ENCODE measurements at places on chromosomes 5 and 9.

- DNase-seq = no peak
These were observed 2.1 kb downstream of the ANP32B start for GRCh38 chr9:97985058-97985861.

GRCh38 chr9:129602598-129603415 lies 18.1 kb downstream of the C9orf50 start:
- peak; percentile 72 for DNase-seq

GRCh38 chr5:61180886-61181285 lies 18.6 kb upstream of the SMIM15 start:
- no peak for DNase-seq

DNA sequence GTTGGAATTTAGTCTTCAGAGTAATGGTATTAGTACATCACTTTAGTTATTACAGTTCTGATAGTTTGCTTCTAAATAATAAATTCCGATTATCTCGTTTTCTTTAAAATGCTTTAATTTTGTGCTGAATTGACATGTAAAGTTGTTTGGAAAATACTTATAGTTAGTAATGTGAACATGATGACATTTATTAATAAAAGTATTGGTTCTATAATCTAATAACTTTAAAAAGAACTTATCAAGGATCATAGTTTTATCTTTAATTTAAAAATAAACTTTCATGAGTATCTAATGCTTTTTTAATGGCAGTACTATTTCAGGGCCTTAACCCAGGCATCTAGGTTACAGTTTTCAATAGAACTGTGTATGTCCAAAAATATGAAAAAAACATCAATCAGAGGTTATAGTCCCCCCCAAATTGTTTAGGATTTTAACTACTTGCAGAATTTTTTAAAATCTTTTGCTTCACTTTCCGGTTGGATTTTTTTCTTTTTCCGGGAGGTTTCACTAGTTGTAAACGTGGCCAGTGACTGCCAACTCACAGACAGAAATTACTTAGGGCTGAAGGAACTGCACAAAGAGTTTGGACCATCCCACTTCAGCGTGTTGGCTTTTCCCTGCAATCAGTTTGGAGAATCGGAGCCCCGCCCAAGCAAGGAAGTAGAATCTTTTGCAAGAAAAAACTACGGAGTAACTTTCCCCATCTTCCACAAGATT lies 680 bp downstream of the GPX8 start:
- DNase-seq = no peak

GRCh38 chr9:136644593-136645351 lies 17.9 kb upstream of the EGFL7 start:
- DNase-seq = no peak

GRCh38 chr5:139817362-139817761 lies 21.8 kb downstream of the PSD2 start:
- DNase-seq = no peak

DNA sequence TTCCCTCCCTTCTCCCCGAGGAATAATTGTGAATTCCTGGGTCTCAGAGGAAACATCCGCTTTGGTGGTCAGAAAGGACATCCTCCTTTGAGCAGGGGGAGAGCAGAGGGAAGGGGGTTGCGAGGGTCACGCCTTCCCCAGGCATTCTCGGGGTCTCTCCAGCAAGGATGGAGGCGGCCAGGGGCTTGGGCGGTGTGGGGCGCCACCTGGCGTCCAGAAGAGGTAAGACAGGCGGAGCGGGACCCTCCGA lies 129.1 kb downstream of the KCNIP1 start:
- DNase-seq = peak; percentile 78

DNA sequence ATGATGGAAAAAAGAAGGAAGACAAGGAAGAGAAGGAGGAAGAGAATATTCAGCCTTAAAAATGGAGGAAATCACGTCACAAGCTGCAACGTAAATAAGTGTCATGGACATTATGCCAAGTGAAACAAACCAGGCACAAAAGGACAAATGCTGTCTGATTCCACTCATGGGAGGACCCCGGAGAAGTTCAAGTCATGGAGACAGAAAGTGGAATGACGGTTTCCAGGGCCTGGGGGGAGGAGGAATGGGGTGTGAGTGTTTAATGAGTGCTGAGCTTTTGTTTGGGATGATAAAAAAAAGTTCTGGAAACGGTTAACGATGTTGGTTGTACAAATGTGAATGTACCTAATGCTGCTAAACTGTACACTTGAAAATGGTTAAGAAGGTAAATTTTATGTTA lies 439.5 kb downstream of the GADD45G start:
- peak; percentile 90 for DNase-seq

DNA sequence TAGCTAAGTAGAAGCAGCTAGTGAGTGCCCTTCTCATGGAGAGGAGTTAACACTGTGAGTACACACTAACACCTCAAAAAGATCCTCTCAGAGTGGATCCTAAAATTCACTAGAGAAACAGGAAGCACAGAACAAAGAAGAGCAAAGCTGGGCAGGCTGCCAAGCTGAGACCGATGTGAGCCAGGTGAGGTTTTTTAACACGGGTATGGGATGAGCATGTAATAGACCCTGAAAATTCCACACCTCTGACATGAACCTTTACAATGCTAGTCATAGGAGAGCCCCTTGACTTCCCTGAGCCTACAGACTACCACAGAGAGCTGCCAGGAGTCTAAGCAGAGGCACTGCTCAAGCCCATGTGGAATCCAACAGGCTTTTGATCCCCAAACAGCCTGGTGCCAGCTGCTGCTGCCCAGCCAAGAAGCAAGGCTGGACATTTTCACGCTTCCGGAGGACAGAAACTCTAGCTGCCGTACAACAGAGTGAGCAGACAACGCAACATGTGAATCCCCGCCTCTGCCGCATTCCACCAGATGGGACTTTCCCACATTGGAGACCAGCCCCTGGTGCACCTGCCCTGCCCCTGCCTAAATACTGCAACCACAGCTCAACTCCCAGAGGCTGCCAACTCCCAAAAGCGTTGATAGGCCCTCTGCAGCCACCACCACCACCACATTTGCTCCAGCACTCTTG lies 280.8 kb downstream of the CDH10 start:
- DNase-seq = peak; percentile 93

DNA sequence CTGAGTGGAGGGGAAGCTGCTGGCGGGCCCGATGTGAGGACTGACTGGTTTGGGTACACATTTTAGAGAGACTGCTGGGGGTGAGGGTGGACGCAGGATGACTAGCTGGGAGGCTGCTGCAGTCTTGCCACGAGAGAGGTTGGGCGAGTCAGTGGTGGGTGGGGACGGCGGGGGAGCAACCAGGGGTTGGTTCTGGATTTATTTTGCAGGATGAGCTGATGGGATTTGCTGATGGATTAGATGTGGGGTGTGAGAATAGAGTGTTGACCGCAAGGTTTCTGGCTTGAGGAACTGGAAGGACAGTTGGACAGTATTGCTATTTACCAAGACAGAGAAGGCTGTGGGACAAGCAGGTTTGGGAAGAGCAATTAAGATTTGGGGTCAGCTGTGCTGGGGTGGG lies 5.8 kb upstream of the NDST1 start:
- no peak for DNase-seq

DNA sequence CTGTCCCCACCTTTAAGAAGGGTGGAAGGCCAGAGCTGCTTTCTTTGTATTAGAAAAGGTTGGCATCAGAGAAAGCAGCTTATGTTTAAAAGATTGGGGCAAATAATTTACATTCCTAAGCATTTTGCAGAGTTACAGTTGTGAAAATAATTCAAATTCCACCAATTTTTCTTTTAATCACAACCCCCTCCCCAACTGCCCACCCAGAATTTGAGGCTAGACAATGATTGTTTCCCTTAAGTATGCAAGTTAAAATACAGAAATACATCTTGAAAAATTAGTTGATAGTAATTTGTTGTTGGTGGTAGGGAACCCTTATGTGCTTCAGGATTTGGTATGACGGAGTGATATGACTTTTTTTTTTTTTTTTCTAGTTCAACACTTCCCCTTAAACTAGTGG lies 133.0 kb downstream of the ZSWIM6 start:
- DNase-seq = no peak

DNA sequence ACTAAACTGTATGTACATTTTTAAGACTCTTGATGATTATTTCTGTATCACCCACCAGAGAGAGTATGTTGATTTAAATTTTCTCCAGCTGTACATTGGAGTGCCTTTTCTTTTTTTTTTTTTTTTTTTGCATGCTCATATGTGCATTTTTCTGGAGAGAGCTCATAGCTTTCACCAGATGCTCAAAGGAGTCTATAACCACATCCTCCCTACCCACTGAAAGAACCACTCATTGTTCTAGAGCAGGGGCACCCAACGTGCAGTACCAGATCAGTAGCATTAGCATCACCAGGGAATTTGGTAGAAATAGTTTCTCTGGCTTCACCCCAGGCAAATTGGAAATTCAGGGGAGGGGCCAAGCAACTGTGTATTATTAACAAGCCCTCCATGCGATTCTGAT lies 53.9 kb upstream of the TMEM171 start:
- DNase-seq = no peak

- peak; percentile 43 for DNase-seq
These were observed 77.7 kb upstream of the NFIB start for GRCh38 chr9:14391620-14392019.

GRCh38 chr9:6610073-6610472 lies 35.5 kb downstream of the GLDC start:
- no peak for DNase-seq

DNA sequence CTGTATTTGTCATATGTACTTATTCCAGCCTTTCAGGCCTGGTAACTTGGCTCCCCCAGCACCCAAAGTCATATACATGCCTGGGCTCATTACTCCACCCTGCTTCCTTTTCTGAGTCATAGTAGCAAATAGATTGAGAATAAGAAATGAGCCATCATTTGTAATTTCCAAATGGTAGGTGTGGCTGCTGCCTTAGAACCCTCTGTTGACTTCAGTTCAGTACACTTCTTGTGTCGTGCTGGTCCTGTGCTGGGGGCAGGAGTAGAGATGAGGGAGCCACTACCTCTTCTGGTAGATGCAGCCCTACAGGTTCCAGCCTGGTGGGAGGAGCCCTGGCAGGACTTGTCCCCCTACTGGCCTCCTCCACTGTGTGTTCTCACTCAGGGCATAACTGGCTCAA lies 11.1 kb downstream of the GM2A start:
- DNase-seq = no peak

DNA sequence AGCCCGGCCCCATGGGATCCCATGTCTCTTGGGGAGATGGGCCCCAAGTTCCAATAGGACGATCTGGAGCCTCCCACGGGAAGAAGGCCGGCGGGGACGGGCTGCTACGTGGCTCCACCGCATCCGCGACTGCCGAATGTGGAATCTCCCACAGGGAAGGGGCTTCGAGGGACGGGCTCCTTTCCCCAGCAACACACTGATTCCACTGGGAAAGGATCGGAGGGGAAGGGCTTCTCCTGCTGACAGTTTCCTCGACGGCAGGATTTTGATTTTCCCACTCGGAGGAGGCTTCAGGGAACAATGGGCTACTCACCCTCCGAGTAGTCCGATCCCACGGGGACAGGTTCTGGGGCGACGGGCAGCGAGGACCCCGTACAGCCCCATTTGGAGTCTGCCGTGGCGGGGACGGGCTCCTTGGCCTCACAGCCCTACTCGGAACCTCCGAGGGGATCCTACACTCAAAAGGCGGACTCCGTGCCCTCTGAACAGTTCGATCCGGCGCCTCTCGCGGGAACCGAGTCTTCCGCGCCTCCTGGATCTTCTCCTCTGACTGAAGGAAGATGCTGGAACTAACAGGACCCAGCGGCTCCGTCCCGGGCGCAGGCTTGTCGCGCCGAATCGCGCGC lies 1.3 kb downstream of the PROB1 start:
- DNase-seq = peak; percentile 74

- DNase-seq = no peak
These were observed 158.1 kb downstream of the NPR3 start for GRCh38 chr5:32869216-32869615.

- no peak for DNase-seq
These were observed 37.7 kb upstream of the PAPPA start for GRCh38 chr9:116115761-116116353.

DNA sequence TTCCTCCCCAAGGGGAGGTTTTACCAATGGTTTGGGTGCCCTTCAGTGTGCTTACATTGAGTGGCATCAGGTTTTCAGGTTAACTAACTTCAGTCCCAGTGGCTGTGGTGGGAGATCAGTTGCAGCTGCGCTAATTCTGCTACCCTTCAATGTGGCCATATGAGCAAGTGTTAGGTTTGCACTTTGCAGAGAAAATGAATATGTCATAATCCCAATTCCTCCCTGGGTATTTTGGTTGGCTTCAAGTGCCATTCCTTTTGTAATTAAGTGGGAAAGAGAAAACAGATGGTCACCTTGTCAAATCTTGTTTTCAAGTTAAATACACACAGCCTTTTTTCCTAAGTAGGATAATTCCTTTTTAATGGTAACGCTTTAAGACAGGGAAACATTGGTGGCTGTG lies 236.2 kb downstream of the TLE4 start:
- no peak for DNase-seq

DNA sequence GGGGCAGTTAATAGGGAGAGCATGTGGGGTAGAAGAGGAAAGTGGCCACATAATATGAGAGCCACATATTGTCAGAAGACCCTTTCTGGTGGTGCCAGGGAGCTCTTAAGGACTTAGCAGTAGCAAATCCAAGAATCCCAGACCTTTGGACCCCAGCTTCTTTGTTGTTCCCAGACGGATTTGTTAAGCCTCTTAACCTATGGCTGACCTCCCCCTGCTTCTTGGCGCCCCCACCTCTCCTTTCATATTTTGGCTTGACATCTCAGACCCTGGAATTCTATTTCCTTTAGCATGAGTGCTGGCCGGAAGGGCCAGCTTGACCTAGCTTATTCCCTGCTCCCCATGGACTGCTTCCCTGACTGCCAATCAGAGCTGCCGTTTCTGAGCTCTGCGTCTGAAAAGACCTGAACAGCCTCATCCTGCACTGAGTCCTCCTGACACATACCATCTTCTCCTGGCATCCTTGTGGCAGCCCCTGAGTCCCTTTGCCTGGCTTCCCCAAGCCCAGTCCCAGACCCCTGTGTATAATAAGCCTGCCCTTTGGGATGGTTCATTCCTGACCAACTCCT lies 116.3 kb downstream of the PRKACG start:
- DNase-seq = no peak

DNA sequence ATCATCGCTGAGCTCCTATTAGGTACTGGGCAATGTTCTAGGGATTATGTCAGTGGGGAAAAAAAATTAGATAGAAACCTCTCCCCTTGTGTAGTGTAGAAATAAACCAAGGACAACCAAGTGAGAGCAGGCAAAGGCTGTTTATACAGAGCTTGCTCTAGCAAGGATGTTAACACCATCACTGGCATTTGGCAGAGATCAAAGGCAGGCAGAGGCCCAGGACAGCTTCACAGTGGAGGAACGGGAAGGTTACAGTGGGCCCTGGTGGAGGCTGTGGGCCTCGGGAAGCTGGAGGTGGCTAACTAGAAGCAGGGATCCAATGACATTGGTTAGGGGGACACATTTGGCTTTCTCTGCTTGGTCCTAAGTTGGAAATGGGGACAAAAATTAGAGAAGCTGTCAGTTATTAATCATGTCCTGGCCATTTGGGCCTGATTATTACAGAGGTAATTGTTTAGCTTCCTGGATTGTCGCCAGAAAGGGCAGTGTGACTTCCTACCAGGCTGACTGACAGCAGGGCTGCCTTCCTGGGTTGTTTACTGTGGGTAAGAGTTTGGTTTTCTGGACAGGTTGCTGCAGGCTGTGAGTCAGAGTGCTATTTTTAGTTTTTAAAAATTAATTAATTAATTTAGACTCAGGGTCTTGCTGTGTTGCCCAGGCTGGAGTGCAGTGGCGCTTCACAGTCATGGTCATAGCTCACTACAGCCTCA lies 259.3 kb downstream of the ROR2 start:
- peak; percentile 65 for DNase-seq

GRCh38 chr5:178476531-178476930 lies 113.7 kb downstream of the COL23A1 start:
- peak; percentile 7 for DNase-seq

- no peak for DNase-seq
These were observed 191.5 kb downstream of the FBXL7 start for GRCh38 chr5:15691521-15691920.

Data from NCI-H69 (cell line).